ENCODE measurements at places on chromosomes 7 and 10.

GRCh38 chr7:127683776-127684681 lies 32.0 kb downstream of the SND1 start:
- DNase-seq: peak; percentile 37

DNA sequence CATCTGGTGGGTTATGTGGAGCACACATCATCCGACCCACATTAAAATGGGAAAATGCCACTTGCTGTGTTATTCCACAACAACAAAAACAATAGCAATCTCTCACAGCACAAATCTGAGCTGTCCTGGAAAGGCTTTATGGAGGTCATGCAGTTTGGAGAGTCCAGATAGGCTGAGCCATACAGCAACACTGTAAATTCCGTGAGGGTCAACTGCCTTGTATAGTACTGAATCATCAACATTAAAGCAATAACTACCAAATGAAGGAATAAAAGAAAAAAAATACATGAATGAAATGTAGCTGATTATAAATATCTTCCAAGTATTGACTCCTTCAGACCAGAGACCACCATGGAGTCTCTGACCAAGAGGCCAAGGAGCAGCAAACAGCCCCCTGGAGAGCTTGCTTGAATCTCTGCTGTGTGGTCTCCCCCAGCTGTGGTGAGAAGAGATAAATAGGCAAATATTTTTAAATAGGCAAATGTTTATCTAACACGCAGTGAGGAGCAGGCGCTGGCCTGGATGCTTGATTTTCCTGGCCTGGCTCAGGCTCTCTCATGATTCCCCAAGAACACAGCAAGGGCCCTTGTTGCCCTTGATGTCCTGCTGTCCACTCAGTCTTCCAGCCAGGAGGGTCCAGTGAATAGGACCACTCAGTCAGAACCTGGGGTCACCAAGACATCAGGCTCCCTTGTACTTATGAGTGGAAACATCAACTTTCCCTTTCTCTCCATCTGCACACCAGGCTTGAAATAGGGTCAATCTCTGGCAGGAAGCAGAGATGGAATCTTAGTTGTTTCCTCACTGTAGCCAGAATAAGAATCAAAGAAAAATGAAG lies 1021.3 kb downstream of the XPNPEP1 start:
- peak; percentile 28 for DNase-seq

DNA sequence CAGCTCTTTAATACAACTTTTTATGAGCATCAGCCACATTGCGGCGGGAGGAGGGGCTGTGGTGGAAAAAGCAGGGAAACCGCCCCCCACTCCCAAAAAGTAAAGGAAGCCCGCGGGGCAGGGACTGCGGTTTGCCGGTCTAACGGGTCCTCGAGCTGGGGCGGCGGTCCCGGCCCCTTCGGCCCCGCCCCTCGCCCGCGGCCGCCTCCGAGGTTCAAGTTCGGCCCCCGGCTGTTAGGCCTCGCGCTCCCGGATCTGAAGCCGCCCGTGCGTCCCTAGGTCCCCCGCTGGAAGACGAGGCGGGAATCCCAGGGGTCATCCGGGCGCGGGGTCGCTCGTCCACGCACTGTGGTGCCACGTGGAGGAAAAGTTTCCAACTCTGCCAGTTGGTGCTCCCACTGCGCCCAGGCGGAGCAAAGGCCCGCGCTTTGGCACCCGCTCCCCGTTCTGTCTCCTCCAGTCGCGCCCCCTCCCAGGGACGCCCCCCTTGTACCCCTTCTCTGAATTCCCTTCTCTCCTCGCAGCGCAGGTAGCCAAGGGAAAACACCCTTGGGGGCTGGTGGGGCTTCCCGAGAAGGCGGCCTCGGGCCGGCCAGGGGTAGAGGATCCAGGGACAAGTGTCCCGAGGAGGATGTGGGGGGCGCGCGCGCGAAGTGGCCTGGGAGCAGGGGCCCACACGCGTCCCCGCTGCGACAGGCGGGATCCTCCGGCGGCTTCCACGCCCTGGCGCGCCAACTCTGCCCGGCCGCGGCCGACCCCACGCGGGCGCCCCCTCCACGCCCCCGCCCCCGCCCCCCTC lies 798 bp upstream of the AUTS2 start:
- peak; percentile 31 for DNase-seq

DNA sequence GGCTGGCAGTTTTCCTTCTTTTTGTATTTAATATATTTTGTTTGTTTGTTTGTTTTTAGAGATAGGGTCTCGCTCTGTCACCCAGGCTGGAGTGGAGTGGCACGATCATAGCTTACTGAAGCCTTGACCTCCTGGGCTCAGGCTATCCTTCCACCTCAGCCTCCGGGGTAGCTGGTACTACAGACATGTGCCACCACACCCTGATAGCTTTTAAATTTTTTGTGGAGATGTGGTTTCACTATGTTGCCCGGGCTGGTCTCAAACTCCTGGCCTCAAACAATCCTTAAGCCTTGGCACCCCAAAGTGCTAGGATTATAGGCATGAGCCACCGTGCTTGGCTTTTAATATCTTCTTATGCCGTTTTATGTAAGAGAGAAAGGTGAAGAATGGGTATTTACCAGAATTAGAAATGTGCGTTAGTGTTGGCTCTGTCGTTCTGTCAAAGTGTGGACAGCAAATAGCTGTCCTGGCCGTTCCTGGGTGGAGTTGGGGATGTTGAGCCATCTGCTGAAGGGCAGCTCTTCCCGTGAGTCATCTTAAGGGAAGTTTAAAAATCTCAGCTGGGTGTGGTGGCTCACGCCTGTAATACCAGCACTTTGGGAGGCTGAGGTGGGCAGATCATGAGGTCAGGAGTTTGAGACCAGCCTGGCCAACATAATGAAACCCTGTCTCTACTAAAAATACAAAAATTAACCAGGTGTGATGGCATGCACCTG lies 14.8 kb downstream of the OGDH start:
- peak; percentile 18 for DNase-seq

- peak; percentile 84 for DNase-seq
Observed at GRCh38 chr10:63744060-63744941, 223.1 kb downstream of the REEP3 start.

DNA sequence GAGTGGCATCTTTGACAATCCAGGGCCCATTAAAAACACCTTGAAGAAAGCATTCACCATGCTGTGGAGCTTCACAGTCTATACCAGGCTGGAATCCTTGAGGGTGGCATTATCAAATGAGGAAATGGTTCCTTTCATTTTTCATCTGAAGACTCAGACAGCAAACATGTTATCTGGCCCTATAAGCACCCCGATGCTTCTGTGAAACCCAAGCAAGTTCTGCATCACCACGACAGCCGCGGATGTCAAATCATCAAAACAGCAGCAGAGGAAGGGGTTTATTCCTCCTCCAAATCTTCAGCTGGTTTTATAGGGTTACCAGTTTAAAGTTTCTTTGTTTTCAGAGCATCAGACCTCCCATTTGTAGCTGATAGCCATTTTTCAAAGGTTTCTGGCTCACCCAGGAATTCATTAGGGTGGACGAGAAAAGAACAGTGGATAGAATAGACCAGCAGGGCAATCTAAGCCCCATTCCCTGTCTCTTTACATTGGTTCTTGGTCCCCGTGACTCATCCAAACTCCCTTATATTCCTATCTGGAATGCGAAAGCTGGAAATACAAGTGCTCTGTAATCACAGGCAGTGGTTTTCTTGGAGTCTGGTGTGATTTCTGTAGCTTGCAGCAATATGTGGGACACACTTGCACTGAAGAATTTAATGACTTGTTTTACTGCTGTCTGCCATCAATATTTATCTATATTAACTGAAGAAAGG lies 217.9 kb downstream of the SKAP2 start:
- DNase-seq: peak; percentile 30

DNA sequence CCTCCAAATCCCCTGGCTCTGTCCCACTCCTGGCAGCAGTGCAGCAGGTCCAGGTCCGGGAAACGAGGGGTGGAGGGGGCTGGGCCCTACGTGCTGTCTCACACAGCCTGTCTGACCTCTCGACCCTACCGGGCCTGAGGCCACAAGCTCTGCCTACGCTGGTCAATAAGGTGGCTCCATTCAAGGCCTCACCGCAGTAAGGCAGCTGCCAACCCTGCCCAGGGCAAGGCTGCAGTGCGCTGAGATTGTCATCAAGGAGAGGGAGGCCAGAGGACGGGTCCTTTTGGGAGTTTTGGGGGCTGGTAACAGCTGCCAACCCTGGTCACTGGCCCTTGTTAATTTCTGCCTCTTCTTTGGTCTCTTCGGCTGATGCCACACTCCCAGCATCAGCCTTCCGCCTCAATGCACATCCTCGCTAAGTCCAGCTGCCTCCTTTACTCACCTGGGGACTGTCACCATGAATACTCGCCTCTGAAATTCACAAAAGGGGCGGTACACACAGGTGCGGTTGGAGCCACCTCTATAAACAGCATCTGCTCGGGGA lies 3.5 kb downstream of the EPO start:
- DNase-seq: no peak

GRCh38 chr7:145489609-145490008 lies 627.0 kb upstream of the CNTNAP2 start:
- DNase-seq: no peak

DNA sequence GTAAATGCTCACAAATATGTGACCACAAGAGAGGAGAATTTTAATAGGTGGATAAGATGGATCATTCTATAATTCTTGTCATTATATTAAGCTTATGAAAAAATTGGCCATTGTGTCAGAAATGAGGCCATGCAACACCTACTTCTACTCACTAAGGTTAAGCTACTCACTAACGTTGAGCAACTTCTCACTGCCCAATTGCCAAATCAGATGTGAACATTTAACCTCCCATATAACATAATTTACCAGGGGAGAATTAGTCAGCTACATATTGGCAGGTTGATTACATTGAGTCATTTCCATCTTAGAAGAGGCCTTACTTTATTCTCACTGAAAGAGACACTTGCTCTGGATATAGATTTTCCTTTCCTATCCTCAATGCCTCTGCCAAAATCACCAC lies 211.2 kb upstream of the DGKB start:
- DNase-seq: no peak

DNA sequence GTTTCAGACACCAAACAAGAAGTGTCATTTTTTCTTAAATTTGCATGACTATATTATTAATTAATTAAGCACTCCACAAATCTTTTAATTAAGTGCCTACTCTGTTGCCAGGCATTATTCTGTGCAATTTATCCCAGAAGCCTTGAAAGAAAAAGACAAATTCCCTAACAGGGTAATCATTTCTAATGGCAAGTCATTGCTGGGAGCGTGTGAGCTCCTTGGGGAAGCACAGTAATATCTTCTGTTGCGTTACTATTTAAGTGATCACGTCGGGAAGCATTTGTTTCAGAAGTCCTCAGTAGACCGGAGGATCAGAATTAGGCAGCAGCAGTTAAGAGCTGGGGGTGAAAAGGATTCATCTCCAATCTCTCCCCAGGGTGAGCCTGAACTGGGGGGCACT lies 276.8 kb upstream of the RNF32 start:
- no peak for DNase-seq

GRCh38 chr7:88316456-88316855 lies 9.8 kb upstream of the STEAP4 start:
- DNase-seq: no peak

- DNase-seq: no peak
Observed at GRCh38 chr10:112593023-112593422, 146.0 kb downstream of the VTI1A start.

- peak; percentile 79 for DNase-seq
Observed at GRCh38 chr10:36671607-36672006, 453.8 kb upstream of the ANKRD30A start.

- DNase-seq: no peak
Observed at GRCh38 chr10:72461085-72461484, 106.4 kb upstream of the DNAJB12 start.

GRCh38 chr7:32102432-32102873 lies 32.2 kb upstream of the PDE1C start:
- no peak for DNase-seq

- DNase-seq: no peak
Observed at GRCh38 chr7:13508586-13508985, 480.9 kb downstream of the ETV1 start.

- no peak for DNase-seq
Observed at GRCh38 chr10:13597909-13598308, 11.1 kb downstream of the PRPF18 start.

GRCh38 chr10:109187677-109188076 lies 735.6 kb downstream of the XPNPEP1 start:
- peak; percentile 9 for DNase-seq

- no peak for DNase-seq
Observed at GRCh38 chr7:23002698-23003097, 11.2 kb downstream of the HYCC1 start.

- peak; percentile 73 for DNase-seq
Observed at GRCh38 chr7:47092336-47092735, 489.6 kb downstream of the TNS3 start.

GRCh38 chr10:22230158-22230833 lies 12.5 kb upstream of the EBLN1 start:
- DNase-seq: peak; percentile 54

All from fibroblast of skin of right biceps (primary cell).